ENCODE measurements at places on chromosomes 6 and 20.

DNA sequence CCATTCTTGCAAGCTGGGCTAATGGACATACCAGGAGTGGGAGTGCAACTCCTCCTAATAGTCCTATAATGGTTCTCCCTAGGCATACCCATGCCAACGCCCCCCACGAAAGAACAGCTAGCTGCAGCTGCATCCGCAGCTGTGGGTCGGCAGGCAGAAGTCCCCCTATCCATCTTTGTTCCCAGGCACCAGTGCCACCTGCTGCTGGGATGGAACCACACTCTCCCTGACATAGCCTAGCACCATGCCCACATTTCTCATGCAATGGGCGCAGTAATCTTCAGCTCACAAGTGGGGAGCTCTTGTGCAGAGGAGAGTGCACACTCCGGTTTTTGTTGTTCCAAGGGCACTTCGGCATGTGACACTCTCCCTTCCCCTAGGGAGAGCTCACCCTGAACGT is 567.8 kb downstream of the GRIK2 start:
- DNase-seq: no peak

GRCh38 chr6:72657407-72658197 is 35.7 kb downstream of the KCNQ5 start:
- no peak for DNase-seq

GRCh38 chr6:26377719-26378118 is 5.2 kb upstream of the BTN2A2 start:
- no peak for DNase-seq

- DNase-seq: no peak
Measured at GRCh38 chr6:108541843-108542759, 18.6 kb upstream of the FOXO3 start.

GRCh38 chr6:21664314-21665109 is 71.0 kb downstream of the SOX4 start:
- no peak for DNase-seq

DNA sequence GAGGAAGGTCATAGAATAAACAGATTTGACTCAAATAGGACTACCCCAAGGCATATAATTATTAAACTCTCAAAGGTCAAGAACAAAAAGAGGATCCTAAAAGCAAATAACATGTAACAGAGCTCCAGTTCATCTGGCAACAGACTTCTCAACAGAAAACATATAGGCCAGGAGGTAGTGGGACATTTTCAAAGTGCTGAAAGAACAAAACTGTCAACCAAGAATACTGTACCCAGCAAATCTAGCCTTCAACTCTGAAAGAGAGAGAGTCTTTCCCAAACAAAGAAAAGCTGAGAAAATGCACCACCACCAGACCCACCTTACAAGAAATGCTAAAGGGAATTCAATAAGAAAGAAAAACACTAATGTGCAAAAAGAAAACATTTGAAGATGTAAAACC is 11.9 kb downstream of the NQO2 start:
- DNase-seq: no peak

DNA sequence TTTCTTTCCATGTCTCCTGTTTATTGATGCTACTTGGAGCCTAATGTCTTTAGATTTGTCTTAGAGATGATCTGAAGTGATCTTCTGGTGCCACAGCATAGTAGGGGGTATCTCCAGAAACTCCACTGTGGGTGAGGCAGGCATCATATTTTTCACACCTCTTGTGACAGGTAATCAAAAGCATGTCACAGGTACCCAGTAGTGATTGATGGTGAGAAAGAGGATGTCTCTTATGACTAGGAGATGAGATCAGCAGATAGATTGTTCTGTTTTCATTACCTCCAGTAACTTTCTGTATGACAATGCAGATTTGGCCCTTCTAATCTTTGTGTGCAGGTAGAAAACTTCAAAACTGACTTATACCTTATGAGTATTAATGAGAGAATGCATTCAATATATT is 13.5 kb downstream of the NCOA7 start:
- DNase-seq: no peak

DNA sequence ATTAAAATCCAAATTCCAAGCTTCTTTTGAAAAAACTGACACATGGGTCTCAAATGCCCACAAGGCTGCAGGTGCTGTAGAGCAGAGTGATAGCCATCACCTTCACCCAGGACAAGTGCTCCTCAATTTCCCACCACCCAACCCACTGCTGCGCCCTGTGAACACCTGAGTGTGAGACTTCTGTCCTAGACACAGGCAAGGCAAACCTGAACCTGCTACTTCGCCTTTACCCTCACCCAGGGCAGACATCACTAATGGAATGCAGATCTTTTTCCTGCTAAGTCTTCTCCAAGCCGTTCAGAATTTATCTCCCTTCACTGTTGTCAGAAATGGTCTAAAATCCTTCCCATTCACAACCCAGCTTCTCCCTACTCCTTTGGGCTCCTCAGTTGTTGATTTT is 65.9 kb downstream of the PREX1 start:
- no peak for DNase-seq

GRCh38 chr6:79330704-79331103 is 96.2 kb upstream of the HMGN3 start:
- no peak for DNase-seq

DNA sequence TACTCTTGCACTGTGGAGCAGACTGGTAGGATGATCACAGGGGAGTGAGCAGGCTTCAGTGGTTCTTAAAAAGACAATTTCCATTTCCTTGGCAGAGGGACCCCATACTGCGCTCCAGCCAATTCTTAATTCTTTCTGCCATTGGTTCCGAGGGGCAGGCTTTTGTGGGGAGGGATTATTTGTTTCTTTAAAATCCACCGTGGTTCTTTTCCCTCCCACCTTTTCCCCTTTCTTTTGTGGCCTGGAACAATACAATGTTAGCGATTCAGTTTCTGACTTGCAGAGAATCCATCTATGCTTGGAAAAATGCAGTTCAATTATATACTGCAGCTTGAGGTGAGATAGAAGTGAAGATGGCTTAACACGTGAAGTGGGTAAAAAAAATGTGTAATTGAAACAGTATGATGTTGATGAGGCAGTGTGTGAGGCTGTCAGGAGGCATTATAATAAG is 379.0 kb upstream of the FLRT3 start:
- no peak for DNase-seq

- no peak for DNase-seq
Measured at GRCh38 chr6:22726966-22727365, 157.6 kb downstream of the HDGFL1 start.

DNA sequence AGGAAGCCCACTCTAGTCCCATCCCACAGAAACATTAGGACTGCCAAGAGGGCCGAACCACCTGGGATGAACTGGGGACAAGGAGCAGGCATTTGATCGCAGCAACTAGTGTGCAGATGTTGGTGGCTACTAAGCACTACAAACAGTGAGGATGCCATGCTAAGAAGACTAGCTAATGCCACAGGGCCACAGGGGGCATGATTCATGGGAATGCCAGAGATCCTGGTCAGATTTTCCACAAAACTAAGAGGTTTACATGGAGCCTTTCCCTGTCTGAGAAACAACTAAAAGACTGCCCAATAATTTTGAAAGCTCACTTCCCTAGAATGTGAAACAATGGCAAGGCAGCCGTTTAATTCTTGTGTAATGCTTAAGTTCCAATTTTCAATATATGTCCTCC is 375.9 kb upstream of the PTCHD4 start:
- DNase-seq: no peak

- no peak for DNase-seq
Measured at GRCh38 chr6:169427856-169428255, 174.2 kb upstream of the THBS2 start.

DNA sequence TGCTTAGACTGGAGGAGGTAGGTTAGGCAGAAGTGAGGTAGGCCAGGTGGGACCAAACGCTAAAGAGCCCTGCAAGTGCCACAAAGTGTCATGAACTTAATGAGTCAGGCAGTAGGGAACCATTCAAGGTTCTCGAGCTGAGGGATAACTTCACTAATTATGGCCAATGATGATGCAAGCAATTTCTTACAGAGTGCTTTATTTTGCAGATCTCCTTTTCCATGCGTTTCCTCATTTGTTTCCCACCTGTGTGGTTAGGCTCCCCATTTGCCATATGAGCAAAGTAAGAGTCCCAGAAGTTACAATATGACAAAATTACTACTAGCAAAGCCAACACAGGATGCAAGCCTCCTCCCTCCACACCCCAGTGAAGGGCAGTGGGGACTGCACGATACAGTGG is 36.5 kb upstream of the PSMF1 start:
- no peak for DNase-seq
